NCI-H1105 treated with DMSO at 0.1 percent for 48 hours (cell line): ENCODE measurements at places on chromosomes 12 and 14.

- DNase-seq: no peak
Measured at GRCh38 chr12:23210573-23210972, 585.6 kb downstream of the ETNK1 start.

GRCh38 chr12:82517027-82517426 is 158.7 kb downstream of the METTL25 start:
- no peak for DNase-seq

DNA sequence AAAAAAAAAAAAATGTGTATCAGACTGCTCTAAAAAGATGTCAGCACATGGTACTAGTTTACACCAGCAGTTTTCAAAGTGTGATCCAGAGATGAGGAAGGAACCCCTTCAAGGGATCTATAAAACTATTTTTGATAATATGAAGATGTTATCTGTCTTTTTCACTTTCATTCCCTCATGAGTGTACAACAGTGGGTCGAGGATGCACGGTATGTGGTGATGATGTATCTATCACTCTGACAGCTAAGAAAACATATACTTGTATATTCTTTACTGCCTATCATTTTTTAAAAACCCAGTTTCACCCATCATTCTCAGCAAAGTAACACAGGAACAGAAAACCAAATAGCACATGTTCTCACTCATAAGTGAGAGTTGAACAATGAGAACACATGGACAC is 12.4 kb downstream of the DUSP16 start:
- DNase-seq: no peak

- DNase-seq: no peak
Measured at GRCh38 chr14:70830998-70831781, 21.9 kb upstream of the MAP3K9 start.

DNA sequence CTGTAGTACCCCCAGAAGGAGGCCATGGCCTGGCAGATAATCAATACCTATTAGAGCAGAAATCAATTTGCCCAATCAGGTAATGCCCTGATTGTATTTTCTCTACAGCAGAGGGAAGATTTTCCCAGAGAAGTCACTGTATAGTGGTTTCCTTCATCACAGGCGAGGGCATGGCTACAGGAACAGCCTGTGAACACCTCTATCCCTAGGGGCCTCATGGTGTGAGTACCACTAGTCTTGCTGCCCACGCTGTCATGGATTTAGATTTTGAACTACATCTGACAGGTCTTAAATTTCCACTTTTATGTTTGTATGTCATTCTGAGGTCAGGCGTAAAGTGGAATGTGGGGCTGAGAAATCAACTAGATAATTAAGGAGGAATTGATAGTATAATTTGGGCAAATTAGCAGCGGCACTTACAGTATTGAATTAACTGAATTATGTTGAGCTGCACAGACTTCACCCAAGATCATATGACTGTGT is 42.4 kb upstream of the STXBP6 start:
- DNase-seq: no peak

DNA sequence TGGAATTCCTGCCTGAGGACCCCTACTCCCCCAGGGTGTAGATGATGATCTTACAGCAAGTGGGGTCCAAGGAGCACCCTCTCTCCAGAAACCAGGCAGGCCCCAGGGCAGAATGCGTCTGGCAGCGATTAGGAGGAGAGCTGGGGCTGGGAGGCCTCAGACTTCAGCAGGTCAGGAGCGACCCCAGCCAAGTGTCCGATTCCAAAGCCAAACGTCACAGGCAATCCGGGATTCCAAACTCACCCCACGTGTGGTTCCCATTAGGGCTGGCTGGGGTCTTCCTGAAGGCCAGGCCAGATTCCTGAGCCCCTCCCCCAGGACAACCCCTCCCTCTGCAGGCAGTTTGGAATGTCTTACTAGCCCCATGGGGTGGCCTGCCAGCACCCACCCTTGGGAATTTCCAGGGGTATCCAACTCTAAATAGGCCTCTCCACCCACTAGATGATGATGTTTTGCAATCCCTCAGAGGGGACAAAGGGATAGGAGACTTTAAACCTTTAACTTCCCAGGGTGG is 17.3 kb upstream of the FIGNL2 start:
- no peak for DNase-seq

GRCh38 chr12:89333564-89334252 is 18.6 kb downstream of the DUSP6 start:
- no peak for DNase-seq

DNA sequence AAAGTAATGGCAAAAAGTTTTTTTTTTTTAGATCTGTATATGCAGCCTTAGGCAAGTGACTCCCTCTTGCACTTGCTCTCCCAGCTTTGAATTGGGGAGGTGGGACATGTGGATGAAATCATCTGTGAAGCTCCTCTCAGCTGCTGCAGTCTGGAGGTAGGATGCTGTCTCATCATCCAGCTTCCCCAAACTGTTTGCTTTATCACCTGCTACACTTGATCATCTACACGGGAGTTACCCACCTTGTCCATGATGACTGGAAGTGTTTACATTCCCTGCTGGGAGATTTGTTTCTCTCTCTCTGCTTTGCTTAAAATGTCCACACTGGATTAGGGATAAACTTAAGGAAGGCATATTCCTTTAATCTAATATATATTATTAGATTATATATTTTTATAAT is 8.5 kb upstream of the FGF23 start:
- DNase-seq: no peak

- DNase-seq: no peak
Measured at GRCh38 chr12:57749061-57749460, 3.0 kb downstream of the CDK4 start.

DNA sequence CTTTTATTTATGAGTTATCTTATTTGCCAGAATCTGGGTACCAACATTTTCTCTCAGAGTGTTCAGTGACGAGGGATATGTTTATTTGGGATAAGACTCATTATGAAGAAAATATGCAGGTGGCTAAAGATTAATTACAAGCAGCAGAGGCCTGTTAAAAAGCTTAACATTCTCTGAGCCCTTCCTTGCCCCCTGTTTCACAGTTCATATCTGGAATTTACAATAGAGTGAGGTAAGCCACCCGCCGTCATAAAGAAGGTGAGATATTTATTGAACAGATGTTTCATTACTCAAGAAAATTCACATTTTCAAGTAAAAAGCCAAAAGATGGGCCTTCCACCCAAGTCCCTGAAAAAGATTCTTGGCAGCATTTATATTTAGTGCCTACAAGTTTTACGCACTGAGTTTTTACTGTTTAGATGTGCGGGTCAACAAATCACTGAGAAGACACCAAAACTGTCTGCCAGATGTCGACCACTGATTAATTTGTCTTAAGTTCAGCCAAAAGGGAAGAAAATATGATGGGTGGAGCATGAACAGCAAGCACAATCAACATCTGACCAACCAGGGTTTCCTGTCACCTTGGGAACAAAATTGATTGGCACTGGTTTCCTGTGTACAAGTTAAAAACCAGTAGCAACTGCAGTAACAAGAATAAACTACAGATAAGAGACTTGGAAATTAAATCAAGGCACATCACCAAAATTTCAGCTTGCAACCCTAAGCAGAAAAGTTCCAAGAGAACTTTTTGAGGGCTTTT is 85.5 kb upstream of the PTPRB start:
- DNase-seq: no peak

DNA sequence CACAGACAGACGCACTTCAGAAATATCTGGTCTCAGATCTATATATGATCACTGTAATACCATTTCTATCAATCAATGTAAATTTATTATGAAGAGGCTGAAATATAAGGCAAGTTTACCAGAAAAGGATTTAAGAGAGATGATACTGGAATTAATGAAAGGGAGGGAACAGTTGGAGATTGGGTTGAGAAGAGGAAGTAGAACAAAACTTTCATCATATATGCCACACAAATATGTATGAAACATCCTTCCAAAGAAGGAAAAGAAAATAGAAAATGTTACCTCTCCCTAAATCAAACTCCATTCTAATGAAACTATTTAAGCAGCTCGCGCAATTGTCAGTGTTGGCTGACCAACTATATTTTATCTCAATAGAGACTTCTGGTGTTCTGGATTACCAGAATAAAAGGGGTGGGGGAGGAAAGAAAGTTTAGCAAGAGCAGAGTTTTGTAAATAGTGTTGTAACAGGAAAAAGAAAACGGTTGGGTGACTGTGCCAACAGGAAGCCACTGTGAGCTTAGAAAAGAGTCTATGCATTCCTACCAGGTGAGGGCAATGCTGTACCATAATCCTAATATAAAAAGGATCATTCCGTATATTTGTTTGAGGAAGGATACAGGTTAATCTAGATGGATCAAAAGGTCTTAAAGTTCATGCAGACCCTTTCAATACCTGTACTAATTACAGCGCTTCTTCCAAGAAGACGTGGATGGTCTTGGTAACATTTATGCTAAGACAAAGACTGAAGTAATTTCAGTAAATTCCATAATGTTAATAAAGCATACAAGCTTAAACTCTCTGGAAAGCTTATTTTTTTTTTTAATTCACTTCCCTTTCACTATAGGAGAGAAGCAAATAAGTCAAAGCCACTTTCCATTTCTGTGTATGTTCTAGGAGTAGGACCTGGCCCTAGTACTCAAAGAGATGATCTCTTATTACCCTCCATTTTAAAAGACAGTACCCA is 14.5 kb upstream of the LLPH start:
- peak; percentile 58 for DNase-seq

GRCh38 chr12:6183689-6184428 is 16.3 kb upstream of the CD9 start:
- DNase-seq: no peak

- no peak for DNase-seq
Measured at GRCh38 chr12:11861155-11861863, 209.4 kb upstream of the BCL2L14 start.
